Erythroblast (primary cell): ENCODE measurements at places on chromosomes 13 and 19.

DNA sequence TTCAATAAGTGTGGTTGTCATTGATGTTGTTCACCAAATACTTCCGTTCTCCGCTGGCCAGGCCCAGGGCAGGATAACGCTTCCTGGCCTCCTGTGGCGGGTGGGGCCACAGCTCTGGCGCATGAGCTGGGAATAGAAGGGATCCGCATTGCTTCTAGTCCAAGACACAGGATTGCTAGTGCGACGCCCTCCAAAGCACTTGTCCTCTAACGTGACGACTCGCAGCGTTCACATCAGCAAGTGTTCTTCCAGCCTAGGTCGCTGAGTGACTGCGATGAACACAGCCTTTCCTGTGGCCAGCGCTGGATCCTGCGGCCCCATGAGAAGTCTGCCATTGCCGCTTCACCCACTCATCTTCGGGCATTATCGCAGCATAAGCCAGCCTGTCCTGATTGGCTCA, 39.4 kb downstream of the VSTM2B start:
- DNase-seq, result no peak

- DNase-seq, result no peak
These were observed 940.0 kb downstream of the EFNB2 start for GRCh38 chr13:105595471-105595870.

DNA sequence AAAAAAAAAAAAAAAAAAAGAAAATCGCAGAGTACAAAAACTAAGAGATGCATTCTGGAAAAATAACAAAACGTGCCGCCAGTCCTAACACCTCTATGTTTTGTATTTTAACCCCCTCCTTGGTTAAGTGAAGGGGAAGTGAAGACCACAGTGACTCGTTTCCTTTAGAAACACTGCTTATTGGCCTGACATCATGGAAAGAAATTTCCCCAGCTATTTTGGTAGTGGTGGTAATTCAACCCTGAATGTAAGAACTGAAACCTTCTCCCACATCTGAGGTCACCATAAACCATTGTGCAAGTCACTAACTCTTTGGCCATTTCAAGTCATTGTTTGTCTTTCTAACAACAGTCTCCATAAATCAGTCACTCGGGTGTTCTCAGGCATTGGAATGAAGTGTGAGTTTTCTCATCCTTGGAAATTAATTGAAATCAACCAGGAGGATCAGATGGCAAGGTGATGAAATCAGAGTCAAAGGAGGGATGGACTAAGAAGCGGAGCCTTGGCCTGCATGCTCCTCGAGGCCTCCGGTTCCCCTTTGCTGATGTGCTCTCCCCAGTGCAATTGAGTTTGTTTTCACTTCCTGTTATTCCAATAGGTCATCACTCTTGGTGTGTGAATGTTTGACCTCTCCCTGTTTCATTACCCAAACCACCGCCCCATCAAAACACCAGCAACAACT, 443.9 kb downstream of the FGF9 start:
- DNase-seq, result no peak

DNA sequence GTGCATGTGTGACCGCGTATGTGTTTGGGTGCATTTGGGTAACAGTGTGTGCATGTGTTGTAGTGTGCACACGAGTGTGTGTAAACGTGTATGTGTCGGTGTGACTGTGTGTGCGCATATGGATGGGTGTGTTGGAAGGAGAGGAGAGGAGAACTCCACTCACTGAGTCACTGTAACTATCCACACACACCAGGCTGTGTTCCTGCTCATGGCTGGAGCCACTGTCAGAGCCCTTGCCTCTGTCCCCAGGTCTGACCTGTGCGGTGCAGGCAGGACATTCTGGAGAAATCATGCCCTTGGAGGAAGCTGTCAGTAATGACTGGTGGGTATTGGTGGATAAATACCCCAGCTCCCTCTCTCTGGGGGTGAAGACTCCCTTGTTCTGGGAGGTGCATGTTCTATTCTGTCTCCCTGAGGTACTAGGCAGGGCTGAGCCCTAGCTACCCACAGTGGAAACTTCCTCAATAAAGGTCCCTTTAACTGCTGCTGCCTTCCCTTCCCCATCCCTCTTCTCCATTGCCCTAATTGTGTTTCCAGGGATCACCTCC, 48.4 kb downstream of the CYP4F22 start:
- DNase-seq, result no peak

GRCh38 chr13:88948501-88948900, 1277.3 kb downstream of the SLITRK5 start:
- no peak for DNase-seq

GRCh38 chr13:54965881-54966280, 1937.3 kb downstream of the OLFM4 start:
- DNase-seq, result no peak
